ENCODE measurements at places on chromosomes 5 and 9. TPM values are rescaled to one million over a fixed set of nuclear protein-coding genes. Genes with fewer than 3 reads are reported as not detected.

DNA sequence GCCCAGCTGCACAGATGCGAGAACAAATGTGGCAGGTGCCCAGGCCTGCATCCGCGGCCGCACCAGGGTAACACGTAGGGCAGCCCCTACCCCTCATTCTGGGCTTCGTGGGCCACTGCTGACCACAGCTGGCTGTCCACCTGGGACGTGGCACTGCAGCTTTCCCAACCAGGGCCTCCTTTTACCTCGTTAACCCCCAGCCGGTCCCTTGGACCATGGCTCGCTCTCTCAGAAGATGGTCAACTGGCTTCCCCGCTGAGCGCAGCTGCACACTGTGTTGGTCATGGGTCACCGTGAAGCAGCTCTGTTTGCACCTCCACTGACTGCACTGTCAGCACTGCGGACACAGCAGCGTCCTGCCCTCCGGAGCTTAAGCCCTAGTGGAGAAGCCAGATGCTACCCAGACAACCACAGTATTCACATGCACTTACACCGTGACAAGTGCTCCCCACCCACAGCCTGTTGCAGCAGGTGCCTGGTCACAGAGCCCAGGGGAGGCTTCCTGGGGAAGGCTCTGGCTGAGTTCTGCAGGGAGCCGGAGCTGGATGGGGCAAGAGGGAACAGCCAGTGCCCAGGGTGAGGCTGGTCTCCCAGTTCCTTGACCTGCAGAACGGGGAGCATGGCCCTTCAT, 10.5 kb upstream of the PLEKHG4B start:
- no peak for DNase-seq

LRRC14B gene
- total RNA-seq, result not detected

DNA sequence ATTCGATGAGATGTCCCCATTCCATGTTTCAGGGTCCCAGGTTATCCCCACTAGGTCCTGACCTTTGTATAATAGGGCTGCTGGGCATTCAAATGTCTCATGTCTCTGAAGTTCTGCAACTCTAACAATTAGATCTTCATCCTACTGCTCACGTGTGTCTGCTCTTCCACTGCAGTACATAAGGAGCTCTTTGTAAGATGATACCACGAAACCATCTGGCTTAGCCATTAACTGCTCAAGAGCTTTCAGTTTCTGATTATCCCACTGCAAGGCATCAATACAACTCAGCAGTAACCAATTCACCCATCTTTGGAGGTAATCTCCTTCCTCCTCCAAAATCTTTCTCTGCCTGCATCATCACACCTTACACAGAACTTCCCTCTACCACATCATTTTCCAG, 49.9 kb upstream of the PPP2CA start:
- DNase-seq, result peak; percentile 25

DNA sequence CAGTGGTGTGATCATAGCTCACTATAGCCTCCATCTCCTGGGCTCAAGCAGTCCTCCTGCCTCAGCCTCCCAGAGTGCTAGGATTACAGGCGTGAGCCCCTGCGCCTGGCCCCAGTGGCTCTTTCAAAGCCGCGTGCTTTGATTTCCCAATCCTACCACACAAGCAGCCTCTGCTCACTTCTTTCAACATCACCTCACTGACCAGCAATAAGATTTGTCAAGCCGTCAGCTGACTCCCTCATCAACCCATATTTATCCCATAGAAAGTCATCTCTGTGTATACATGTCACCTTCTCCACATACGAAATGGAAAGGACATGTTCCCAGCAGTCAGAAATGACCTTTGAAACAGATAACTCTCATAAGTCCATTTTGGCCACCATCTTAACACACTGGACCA, 26.0 kb downstream of the SLC31A2 start:
- no peak for DNase-seq

DNA sequence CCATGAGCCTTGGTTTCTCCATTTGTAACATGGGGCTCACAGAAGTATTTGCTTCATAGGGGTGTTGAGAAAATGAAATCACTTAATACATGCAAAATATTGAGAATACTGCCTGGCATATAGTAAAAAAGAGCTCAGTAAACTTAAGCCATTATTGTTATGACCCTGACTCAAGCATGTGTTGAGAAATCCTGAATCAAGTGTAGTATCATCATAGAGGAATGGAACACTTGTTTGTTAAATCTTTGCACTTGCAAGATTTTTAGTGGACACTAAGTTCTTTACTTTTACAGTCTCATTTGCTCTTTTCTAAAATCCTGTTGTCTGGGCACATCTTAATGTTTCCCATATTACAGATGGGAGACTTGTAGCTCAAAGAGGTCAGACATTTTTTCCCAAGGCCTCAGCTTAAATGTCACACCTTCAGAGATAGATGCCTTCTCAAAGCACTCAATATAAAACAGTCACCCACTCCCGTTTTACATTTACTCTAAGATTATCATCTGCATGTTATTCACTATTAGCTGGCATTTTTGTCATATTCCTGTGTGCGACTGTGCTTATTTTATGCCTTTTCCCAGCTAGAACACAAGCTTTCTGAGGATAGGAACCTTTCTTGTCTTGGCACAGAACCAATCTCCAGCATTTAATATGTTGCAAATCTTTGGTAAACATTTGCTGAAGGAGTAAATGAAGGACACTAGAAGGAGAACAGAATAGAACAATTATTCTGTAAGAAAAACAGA, 250.0 kb upstream of the TNC start:
- peak; percentile 28 for DNase-seq

- peak; percentile 61 for DNase-seq
Observed at GRCh38 chr9:123339666-123340510, 16.1 kb upstream of the CRB2 start.

- DNase-seq, result no peak
Observed at GRCh38 chr5:52682492-52682891, 105.2 kb upstream of the ITGA1 start.

PLCXD3 gene
- 1.3 TPM for total RNA-seq

DNA sequence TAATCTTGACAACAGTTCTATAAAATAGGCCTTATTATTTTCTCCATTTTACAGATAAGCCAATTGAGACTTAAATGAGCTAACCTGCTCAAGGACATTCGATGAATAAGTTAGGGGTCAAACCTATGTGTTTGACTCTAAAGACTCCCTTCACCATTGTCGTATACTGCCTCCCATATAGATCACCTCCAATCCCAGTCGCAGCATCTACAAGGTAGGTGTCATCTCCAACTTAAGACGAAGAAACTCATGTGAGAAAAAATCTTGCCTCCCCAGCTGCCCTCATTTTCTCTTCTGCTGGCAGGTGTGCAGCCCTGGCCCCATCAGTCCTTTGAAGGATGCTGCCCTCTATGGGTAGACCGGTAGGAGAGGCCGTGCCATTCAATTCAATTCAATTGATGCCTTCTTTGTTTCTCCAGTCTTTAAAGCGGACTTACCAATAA, 75.2 kb upstream of the SMARCA2 start:
- peak; percentile 24 for DNase-seq

DNA sequence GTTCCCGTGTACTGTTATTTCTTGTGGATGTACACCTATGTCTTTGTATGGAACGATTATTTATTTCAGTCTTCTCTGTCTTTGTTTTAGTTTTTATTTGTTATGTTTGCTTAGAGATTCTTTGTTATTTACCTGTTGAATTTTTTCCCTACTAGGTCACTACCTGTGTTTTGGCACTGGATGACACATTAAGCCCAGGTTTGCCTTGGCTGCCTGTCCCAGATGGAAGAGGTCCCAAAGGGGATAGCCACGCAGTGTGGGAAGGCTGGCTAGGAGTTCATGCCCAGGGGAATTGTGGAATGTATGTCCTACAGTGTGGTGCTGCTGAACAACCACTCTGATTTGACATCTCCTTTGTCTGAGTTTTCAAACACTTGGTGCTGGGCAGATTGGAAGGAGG, 15.6 kb upstream of the SLC36A2 start:
- no peak for DNase-seq

DNA sequence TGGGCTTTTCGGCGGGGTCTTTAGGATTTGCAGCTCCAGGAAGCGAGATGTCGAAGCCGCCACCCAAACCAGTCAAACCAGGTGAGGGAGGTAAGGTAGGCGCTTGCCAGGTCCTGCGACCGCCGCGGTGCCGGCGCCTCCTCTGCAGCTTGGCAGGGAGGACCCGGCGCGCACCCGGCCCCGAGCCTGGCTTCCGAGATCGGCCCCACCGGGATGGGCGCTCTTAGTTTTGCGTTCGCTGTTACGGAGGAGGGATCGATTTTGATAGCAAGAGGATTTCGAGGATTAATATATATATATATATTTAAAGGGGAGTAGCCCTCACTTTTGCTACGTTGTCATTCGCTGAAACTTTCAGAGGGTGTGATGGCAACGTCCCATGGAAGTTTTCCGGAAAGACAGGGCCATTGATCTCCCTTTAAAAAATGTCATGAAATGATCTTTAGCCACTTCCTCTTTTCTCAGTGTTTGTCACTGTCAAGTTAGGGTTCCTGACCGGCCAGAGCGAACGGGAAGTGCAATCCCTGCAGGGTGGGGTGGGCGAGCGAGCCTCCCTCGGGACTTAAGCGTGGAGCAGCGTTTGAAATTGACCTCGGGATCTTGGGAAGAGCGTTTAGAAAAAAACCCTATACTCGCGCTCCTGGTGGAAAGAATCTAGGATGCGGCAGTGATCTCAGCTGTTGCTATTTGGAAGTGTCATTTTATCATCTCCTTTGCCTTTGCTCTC, 495 bp downstream of the OSTF1 start:
- peak; percentile 68 for DNase-seq

GRCh38 chr9:4962085-4962484, 23.0 kb upstream of the JAK2 start:
- DNase-seq, result no peak

All from M059J (cell line).